GM10248 (cell line): ENCODE measurements at places on chromosomes 11 and 22.
A peak's percentile ranks its signal among the peaks of the same experiment; 100 is the strongest.

- DNase-seq, result no peak
Measured at GRCh38 chr22:26718905-26719304, 61.5 kb downstream of the MIAT start.

GRCh38 chr22:50459496-50460140, 15.2 kb downstream of the SBF1 start:
- DNase-seq, result no peak

DNA sequence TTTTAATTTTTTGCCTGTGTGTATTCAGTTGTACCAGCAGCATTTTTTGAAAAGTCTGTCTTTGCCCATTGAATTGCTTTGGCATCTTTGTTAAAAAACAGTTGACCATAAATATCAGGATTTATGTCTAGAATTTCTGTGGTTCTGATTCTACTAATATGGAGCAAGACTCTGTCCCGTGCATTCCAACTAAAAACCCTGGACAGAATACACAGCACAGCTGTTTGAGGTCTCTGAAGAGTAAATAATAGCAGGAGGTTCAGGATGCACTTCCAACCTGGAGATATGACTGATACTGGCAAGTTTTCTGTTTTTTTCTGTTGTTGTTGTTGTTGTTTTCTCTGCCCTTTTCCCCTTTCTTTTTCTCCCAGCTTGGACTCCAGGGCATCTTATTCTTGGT, 141.9 kb downstream of the TMEM135 start:
- no peak for DNase-seq

GRCh38 chr11:33733980-33734379, 2.2 kb downstream of the CD59 start:
- DNase-seq, result no peak

- no peak for DNase-seq
Measured at GRCh38 chr22:24051568-24051967, 40.5 kb downstream of the CABIN1 start.

GRCh38 chr22:45828841-45829240, 148.1 kb downstream of the WNT7B start:
- DNase-seq, result no peak

DNA sequence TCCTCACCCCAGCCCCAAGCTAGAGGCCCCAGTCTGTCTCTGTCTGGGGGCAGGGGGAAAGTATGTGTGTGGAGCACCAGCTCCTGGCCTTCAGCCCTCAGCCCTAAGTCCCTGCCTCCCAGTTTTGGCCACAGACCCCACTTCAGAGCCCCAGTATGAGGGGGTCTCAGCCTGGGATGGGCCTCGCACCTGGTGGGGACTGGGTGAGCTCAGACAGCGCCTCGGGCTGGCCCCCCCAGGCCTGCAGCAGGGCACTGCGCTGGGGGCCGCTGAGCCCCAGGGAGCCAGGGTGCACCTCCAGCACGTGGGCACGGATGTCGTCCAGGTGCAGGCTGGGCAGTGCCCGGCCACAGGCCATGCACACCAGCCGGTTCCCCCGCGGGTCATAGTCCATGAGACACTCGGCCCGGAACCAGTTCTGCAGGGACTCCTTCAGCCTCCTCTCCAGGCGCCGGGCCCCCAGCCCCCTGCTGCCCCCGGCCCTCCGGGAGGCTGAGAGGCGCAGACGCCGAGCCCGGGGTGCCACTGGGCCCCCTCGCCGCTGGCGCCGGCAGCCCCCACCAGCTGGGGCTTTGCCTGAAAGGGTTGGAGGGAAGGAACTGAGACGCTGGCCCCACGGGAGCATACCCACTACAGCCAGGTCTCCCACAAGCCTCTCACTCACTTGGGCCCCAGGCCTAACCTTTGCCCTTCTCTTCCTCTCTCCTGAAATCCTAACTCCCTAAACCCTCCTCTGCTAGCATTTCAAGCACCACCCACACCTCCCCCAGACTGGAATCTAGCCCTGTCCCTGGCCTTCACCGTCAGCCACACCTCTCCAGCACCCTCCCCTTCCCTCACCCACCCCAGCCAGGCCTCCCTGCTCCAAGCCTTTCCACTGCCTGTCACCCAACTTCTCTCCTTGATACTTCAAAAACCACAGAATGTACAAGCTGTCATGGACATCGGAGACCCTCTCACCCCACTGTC, 3.6 kb downstream of the ZFTA start:
- DNase-seq, result no peak

DNA sequence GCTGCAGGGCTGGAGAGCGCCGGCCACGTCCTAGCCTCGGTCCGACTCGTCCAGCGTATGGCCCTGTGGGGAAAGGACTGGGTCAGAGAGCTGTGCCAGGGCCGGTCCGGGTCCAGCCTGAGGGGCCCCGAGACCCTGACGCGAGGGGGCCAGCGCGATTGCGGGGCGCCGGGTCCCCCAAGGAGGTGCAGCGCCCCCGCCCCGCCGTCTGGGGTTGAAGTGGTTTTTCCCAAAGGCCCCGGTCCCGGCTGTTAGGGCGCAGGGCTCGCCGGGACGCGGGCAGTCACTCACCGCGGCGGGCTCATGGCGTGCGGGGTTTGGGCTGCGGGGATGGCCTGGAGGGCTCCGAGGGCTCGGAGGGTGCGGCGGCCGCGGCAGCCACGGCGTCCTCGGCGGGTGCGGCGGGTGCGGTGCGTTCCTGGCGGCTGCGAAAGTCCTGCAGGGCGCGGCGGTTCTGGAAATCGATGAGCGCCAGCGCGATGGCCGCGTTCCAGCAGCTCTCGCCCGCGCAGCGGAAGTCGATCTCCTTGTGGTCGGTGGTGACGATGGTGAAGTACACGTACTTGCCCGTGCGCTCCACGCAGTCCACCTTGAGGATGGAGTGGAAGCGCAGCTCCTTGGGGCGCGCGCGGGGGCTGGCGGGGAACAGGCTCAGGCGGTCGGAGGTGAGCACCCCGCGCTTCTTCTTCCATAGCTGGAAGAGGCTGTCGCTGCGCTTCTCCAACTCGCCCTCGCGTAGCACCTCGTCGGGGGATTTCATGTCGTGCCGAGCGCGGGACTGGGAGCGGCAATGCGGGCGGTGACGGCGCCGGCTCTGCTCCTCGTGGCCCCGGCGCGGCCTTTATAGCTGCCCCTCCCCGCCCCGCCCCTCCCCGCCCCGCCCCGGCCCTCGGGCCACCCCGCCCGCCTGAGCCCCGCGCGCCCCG, at the start of gene PHLDA2:
TSS of gene PHLDA2 (minus strand) at position 816 of the 926 bp plus-strand sequence. CDS start at position 760, 56 bp downstream.
- DNase-seq, result peak; percentile 65

- no peak for DNase-seq
Measured at GRCh38 chr11:128188346-128189004, 398.9 kb downstream of the ETS1 start.

- DNase-seq, result no peak
Measured at GRCh38 chr11:113313601-113314000, 782 bp upstream of the TTC12 start.

GRCh38 chr22:45870011-45870410, 107.0 kb downstream of the WNT7B start:
- DNase-seq, result no peak

GRCh38 chr11:96197801-96198701, 144.9 kb downstream of the MAML2 start:
- DNase-seq, result peak; percentile 29

DNA sequence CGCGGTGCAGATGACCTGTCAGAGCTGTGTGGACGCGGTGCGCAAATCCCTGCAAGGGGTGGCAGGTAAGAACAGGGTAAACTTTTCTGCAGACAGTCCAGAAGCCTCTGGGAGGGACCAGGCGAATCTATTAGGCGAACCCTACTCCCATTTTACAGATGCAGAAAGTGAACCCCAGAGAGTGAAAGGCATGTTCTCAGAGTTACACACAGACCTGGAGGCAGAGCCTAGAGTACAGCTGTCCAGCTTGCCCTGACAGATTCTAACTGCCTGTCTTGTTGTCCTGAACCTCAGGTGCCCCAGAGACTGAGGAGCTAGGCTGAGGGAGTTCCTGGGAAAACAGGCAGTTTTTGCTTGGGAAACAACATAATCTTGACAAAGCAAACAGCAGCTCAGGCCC, 665 bp downstream of the CCS start:
- no peak for DNase-seq

GRCh38 chr11:76837696-76838677, 22.7 kb upstream of the ACER3 start:
- DNase-seq, result no peak

DNA sequence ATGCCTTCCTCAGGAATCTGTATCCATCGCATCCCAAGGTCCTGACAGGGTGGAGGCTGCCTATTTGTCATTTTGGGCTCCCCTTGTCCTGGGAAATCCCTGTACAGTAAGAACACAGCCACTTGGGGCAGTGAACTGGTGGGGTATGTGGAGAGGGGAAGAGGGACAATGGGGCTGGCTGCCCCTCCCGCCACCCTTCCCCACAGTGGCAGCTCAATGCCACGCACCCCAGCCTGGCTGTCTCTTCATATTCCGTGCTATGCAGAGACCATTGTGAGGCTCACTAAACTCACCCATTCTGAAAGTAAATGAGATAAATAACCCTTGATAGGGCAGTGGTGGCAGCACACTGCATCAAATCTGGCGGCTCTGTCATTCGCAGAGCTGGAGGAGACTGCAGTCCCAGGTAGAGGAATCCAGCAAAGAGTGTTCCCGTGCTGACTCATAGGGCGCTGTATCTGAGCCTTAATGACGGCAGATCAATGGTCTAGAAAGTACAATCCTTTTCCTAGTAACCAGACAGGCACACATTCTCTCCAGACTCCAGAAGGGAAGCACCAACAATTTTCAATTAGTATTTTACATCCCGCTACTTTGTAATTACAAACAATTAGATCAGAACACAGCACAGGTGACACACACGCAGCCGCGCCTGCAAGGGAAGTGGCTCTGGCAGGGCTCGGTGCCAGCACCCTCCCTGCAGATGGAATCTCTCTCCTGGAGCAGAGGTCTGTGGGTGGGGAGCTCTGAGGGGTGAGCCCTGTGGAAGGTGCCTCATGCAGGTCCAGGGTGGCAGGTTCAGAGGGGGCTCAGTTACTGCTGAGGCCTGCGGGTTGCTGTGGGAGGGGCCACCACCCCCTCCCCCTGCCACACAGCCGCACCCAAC, 167.9 kb upstream of the B3GAT1 start:
- DNase-seq, result peak; percentile 7

- DNase-seq, result no peak
Measured at GRCh38 chr11:29984544-29984943, 32.3 kb downstream of the KCNA4 start.

DNA sequence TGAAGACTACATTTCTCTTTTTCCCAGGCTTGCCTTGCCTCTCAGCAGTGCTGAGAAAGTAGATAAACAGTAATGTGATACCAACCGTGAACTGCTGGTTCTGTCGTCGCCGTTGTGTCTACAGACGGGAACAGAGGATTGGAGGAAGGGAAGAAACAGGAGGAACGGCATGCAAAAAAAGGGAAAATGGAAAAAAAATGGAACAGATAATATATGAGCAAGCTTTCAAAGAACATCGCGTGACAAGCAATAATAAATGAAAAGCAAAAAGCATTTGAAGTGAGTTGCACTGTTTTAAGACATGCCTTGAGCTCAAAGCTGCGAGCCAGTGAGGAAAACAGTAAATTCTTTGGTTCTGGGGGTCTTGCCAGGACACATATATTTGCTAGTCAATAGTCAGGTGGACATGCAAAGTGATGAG, 305.9 kb downstream of the CADM1 start:
- DNase-seq, result no peak

GRCh38 chr11:73951797-73952196, 971 bp downstream of the DNAJB13 start:
- DNase-seq, result no peak

DNA sequence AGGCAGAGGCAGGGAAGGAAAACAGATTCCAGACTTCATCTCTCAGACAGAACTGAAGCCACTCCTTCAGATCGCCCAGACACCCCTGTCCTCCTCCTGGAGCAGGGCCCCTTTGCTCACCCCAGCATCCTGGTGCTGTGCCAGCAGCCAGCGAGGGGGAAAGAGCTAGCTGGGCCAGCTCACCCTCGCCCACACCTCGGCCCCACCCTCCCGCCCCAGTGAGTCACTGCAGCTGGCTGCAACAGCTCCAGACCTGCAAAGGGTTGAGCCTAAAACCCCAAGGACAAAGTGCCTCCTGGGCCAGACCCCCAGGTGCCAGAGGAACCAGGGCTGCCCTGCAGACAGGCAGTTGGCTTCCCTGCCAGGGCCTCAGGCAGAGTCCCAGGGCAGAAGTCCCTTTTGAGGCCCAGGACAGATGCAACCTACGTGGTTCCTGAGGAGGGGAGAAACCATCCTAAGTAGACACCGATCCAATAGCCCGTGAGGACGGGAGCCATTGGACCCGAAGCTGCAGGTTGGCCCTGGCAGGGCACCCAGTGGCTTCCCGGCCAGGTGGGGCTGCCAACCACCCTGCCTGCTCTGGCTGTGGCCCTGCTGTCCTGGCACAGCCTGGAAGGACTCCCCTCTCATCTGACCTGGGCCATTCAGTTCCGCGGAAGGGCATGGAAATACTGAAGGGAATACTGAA, 7.2 kb downstream of the AHNAK start:
- peak; percentile 35 for DNase-seq

DNA sequence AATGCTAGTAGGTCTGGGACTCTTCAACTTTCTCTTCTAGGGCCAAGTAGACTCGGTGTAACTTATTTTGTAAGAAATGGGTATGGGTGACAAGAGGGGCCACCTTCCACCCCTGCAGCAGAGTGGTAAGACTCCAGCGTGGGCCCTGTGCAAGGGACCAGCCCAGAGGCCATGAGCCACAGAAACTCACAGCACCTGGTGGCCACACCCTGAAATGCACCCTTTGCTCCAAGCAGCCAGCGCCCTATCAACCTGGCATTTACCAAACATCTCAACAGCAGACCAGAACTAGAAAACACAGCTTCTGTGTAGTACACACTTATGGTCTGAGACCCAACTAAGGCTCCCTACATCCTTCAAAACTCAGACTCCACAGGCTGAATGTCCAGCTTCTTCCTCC, 5.7 kb downstream of the CDCA5 start:
- peak; percentile 73 for DNase-seq

DNA sequence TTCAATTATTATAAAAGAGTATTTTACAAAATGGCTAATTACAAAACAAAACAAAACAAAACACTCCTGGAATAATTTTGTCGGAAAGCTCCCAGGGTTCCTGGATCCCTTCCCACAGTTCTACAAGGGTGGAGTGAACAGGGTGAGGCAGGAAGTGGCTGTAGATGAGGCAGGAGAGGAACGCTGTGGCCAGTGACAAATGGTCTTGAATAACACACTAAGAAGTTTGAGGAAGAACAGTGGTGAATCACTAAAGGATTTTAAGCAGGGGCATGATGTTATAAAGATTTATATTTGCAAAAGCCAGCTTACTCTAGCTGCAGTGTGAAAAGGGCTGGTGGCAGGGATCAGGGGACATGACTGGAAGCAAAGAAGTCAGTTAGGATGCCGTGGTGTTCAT, 33.8 kb upstream of the APOA1 start:
- DNase-seq, result no peak
